ENCODE measurements at places on chromosomes 7 and 10. TPM values are rescaled to one million over a fixed set of nuclear protein-coding genes. Genes with fewer than 3 reads are reported as not detected.
A peak's percentile ranks its signal among the peaks of the same experiment; 100 is the strongest.

- no peaks in the 10 kb centered on the region for H3K36me3 ChIP-seq
- H3K27ac ChIP-seq = no peak overlapping the region
- H3K27me3 ChIP-seq = no peaks in the 10 kb centered on the region
- DNase-seq = no peak
Measured at GRCh38 chr10:88008866-88009470, 145.5 kb downstream of the PTEN start.

- no peak for DNase-seq
- no peak overlapping the region for H3K4me3 ChIP-seq
- no peak overlapping the region for H3K27ac ChIP-seq
- H3K27me3 ChIP-seq = no peaks in the 10 kb centered on the region
Measured at GRCh38 chr7:20085086-20085485, 132.1 kb downstream of the MACC1 start.

GRCh38 chr10:3068201-3068967 is 1.0 kb downstream of the PFKP start:
- H3K36me3 ChIP-seq = no peaks in the 10 kb centered on the region
- DNase-seq = peak; percentile 74
- peaks cover 8% of the 10 kb centered on the region for H3K4me1 ChIP-seq
- H3K27ac ChIP-seq = peak overlapping the region; percentile 90

- no peaks in the 10 kb centered on the region for H3K4me1 ChIP-seq
- no peaks in the 10 kb centered on the region for H3K27me3 ChIP-seq
- H3K4me3 ChIP-seq = no peak overlapping the region
- no peak for DNase-seq
- H3K36me3 ChIP-seq = no peaks in the 10 kb centered on the region
Measured at GRCh38 chr7:158120316-158120715, 467.3 kb downstream of the PTPRN2 start.

DNA sequence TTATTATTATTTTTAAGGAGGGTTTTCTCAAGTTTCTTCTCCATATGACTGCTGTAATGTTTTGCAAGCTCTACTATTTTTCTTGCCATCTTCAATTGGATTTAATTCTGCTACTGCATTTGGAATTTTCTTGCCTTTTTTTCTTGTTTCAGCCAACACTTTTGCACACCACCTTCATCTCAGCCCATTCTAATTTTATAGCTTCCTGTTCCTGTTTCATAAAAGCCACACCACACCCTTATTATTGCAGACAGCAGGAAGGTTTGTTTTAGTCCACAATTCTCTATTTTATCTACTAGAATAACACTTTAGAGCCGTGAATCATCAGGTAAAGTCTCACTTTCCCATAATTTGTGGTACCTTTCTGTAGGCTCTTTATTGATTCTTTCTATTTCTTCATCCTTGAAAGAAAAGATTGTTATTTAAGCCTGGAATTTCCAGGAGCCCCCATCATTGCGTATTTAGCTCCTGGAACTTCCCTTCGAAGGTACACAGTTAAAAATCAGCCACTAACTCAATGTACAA is 209.3 kb upstream of the TBX20 start:
- no peaks in the 10 kb centered on the region for H3K36me3 ChIP-seq
- H3K27ac ChIP-seq = no peak overlapping the region
- no peak overlapping the region for H3K4me3 ChIP-seq
- H3K27me3 ChIP-seq = no peaks in the 10 kb centered on the region
- H3K4me1 ChIP-seq = no peaks in the 10 kb centered on the region

DNA sequence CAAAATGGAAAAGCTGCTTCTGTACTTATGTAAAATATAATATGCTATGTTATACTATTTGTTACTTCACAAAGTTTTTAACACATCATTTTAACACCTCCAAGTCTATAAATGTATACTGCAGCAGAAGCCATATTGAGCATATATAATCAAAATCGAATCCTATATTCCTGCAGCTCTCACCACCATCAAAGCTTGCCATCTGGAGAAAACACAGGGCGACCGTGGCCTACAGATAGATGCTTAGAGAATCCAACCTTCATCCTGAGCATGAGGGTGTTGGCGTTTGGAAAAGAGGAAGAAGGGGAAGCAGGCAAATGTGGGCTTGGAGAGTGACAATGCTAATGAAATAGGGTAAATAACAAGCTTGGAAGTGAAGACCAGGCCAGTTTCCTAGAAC is 258.8 kb upstream of the IMMP2L start:
- H3K36me3 ChIP-seq = peaks cover 6% of the 10 kb centered on the region
- no peak for DNase-seq
- no peak overlapping the region for H3K4me3 ChIP-seq
- no peaks in the 10 kb centered on the region for H3K4me1 ChIP-seq

- no peak for DNase-seq
- H3K36me3 ChIP-seq = peaks cover 7% of the 10 kb centered on the region
- peaks cover 5% of the 10 kb centered on the region for H3K27me3 ChIP-seq
- H3K27ac ChIP-seq = no peak overlapping the region
- no peaks in the 10 kb centered on the region for H3K4me1 ChIP-seq
Measured at GRCh38 chr10:42836096-42836495, 53.5 kb downstream of the BMS1 start.

DNA sequence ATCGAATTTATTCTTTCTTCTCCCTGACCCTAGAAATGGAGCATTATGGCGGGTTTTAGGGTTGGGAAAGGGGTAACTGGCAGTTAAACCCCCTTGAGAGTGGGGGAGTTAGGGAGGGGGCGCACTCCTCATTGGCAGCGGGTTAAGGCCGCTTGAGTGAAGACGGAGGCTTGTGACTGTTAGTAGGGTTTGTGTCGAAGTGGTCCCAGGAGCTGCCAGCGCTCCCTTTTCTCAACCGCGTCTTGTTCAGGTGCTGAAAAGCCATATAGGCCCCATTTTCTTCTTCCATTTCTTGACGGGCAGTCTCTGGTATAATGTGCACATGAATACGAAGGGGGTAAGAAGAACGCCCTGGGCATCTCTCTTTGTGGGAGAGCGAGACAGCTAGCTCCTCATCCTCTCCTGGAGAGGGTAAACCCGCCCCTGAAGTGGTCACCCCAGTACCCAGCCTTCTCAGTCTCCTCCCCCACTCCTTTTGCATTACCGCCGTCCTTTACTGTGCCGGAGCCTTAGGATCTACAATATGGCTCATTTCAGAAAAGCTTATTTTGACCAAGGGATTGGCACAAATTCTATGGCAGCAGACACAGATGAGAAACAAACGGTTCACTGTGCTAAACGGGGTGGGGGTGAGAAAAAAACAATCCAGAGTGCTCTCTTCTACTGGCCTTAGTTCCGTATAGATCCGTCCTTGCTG is 836 bp downstream of the KMT2E start:
- peaks cover 17% of the 10 kb centered on the region for H3K4me1 ChIP-seq
- H3K27me3 ChIP-seq = no peaks in the 10 kb centered on the region
- no peaks in the 10 kb centered on the region for H3K36me3 ChIP-seq
- peak overlapping the region; percentile 85 for H3K4me3 ChIP-seq

GRCh38 chr10:81019029-81019890 is 481.6 kb downstream of the SH2D4B start:
- no peaks in the 10 kb centered on the region for H3K36me3 ChIP-seq
- DNase-seq = peak; percentile 75
- no peak overlapping the region for H3K27ac ChIP-seq
- no peak overlapping the region for H3K4me3 ChIP-seq
- H3K27me3 ChIP-seq = no peaks in the 10 kb centered on the region
- no peaks in the 10 kb centered on the region for H3K4me1 ChIP-seq

DNA sequence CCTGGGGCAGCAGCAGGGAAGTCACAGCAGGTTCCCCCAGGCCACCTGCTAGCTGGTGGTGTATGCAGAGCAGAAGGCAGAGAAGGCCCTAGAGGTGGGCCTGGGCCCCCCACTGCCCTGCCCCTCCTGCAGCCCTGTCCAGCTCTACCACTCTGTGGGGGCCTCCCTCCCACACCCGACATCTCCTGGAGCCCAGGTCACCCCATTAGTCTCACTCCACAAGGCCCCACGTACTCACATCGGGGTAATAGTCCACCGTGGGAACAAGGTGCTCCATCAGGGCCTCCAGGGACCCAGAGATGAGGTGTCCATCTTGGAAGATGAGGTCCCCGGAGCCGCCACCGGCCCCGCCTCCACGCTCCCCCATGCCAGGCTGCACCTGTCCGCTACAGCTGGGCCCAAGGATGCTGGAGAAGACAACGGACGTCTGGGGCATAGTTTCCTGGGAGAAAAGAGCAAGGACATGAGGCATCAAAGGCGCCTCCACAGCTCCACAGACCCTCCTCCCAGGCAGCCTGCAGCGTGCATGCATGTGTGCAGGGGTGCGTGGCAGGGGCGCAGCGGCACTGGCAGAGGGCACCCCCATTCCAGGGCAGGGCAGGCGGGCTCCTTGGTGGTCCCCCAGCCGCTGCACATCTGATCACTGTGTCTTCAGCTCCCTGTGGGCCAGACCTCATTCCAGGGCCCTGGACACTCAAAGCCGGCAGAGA is 61.0 kb downstream of the RASGEF1A start:
- no peak for DNase-seq
- H3K4me3 ChIP-seq = no peak overlapping the region
- no peak overlapping the region for H3K27ac ChIP-seq
- H3K27me3 ChIP-seq = no peaks in the 10 kb centered on the region
- peaks cover 10% of the 10 kb centered on the region for H3K4me1 ChIP-seq

- H3K36me3 ChIP-seq = no peaks in the 10 kb centered on the region
- peaks cover 6% of the 10 kb centered on the region for H3K4me1 ChIP-seq
- no peak overlapping the region for H3K27ac ChIP-seq
- no peak for DNase-seq
- H3K4me3 ChIP-seq = no peak overlapping the region
- H3K27me3 ChIP-seq = no peaks in the 10 kb centered on the region
Measured at GRCh38 chr10:3624367-3624766, 160.6 kb downstream of the KLF6 start.

GRCh38 chr7:1671594-1672451 is 1.7 kb downstream of the ELFN1 start:
- H3K4me3 ChIP-seq = no peak overlapping the region
- peaks cover 15% of the 10 kb centered on the region for H3K27me3 ChIP-seq
- no peak for DNase-seq
- no peaks in the 10 kb centered on the region for H3K36me3 ChIP-seq
- H3K4me1 ChIP-seq = peaks cover 5% of the 10 kb centered on the region
- no peak overlapping the region for H3K27ac ChIP-seq

DNA sequence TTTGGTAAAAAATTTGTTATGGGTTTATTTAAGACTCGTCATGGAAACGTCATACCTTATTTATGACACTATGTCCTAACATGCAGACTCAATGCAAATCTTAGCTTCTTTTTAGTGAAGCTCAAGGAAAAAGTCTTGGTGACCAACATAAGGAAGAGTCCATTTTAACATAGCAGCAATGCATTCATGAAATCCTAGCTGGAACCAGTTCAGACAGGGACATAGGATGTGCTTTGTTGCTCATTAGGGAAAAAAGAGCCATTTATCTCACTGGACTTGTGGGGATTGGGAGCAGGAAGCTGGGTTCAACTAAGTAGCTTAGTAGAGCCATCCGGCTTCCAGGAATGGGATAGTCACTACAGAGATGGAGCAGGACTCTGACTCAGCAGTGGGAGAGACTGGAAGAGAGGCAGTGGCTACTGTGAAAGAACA is 100.7 kb upstream of the DKK1 start:
- no peak overlapping the region for H3K27ac ChIP-seq
- no peaks in the 10 kb centered on the region for H3K27me3 ChIP-seq
- no peaks in the 10 kb centered on the region for H3K4me1 ChIP-seq
- H3K36me3 ChIP-seq = no peaks in the 10 kb centered on the region

DNA sequence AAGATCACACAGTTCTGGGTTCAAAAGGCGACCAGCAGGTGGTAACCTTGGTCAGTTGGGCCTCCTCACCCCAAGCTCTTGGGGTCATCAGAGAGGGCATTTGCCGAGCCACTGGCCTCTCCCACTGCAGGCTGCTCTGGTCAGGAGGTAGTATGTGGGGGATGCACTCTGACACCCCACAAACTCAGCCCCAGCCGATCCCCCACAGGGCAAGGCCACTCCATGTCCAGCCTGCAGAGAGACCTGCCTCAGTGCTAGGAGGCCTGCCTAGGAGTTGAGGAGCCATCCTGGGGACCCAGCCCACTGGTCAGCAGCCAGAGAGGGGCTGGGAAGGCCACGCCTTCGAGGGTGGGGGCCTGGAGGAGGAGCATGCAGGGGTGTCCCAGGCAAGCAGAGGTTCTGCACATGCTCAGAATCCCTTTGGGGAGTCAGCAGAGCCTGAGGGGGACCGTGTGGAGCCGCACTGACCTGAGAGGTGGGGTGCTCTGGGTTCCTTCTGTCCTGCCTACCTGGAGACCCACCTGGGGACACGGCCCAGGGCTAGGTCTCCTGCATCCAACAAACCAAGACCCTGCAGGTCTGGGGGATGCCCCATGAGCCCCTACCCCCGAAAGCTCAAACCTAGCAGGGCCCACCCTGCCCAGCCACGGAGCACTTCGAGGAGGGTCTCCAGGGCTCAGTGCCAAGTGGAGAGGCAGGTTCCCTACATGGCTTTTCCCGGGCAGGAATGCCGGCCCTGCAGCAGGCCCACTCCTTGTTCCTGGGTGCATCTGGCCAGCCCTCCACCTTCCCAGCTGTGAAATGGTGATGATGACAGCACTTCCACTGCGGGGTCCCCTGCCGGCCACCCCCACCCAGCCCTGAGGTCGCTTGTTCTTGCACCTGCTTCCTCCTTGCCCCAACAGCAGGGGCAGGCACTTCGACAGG is 58.5 kb downstream of the RASGEF1A start:
- no peaks in the 10 kb centered on the region for H3K4me1 ChIP-seq
- DNase-seq = no peak
- no peak overlapping the region for H3K4me3 ChIP-seq
- no peak overlapping the region for H3K27ac ChIP-seq
- no peaks in the 10 kb centered on the region for H3K36me3 ChIP-seq
- no peaks in the 10 kb centered on the region for H3K27me3 ChIP-seq

- H3K4me1 ChIP-seq = no peaks in the 10 kb centered on the region
- no peak overlapping the region for H3K27ac ChIP-seq
- no peak for DNase-seq
Measured at GRCh38 chr10:133347710-133348517, 741 bp downstream of the PRAP1 start.

DNA sequence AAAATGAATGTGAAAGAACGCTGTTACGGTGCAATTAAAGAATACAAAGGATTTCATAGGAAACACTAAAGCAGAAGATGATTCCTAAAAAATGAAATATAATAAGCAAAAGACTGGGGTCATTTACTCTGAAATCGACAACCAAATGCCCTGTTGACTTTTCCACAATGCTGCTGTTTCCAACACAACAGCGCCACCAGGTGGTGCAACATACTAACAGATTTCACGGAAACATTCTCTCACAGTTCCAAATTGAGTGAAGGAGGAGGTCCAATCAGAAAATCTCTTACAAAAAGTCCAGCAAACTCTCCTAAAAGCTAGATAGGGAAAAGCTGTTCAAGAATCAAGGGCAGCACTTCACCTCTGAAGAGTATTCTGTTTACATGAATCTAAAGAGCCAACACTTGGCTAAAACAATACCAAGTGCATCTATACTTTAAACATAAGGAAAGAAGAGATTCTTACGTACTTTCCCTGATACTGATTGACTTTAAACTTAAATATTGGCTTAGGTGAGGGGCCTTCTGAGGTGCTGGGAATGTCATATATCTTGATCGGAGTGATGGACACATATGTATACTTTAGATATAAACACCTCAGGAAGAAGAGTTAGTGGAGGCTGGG is 55.9 kb downstream of the UPF2 start:
- no peak overlapping the region for H3K27ac ChIP-seq
- DNase-seq = peak; percentile 79
- no peaks in the 10 kb centered on the region for H3K27me3 ChIP-seq
- H3K4me3 ChIP-seq = no peak overlapping the region
- H3K36me3 ChIP-seq = peaks cover 7% of the 10 kb centered on the region

GRCh38 chr7:4237296-4238235 is 444.5 kb upstream of the FOXK1 start:
- H3K4me1 ChIP-seq = no peaks in the 10 kb centered on the region
- no peak overlapping the region for H3K27ac ChIP-seq
- H3K36me3 ChIP-seq = no peaks in the 10 kb centered on the region
- no peak for DNase-seq
- no peak overlapping the region for H3K4me3 ChIP-seq

The PTN gene
- 43.1 TPM for total RNA-seq

The NACAD gene
- 2.3 TPM for total RNA-seq

The FAM237B gene
- total RNA-seq = not detected

The BLNK gene
- 18.7 TPM for total RNA-seq

The HOXA4 gene
- 2.7 TPM for total RNA-seq

The NEUROG3 gene
- not detected for total RNA-seq

Data from lung (tissue), 17 donors.